ENCODE measurements at places on chromosomes 1 and 21. TPM values are rescaled to one million over a fixed set of nuclear protein-coding genes. Genes with fewer than 3 reads are reported as not detected.

- peak; percentile 59 for DNase-seq
Measured at GRCh38 chr1:54460351-54460750, 54.2 kb upstream of the SSBP3 start.

GRCh38 chr1:18527921-18528320, 47.2 kb downstream of the KLHDC7A start:
- no peak for DNase-seq

DNA sequence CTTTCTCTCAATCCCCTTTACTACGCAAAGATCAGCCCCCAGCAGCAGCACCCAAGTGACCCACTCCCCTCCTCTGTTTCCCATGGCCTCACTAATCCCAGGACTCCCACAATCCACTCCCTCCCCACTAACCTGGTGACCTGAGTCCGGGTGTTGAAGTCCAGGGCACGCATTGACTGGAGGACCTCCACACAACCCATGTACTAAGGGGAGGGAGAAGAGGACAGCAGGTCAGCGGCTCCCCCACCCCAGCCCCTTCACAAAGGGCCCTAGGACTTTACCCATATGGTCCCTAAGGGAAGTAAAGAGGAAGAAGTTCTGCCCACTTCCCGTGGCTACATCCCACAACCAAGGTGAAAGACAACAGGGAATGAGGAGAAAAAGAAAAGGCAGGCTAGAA, 1.3 kb downstream of the SHC1 start:
- no peak for DNase-seq

Gene C1orf53
- total RNA-seq: not detected

DNA sequence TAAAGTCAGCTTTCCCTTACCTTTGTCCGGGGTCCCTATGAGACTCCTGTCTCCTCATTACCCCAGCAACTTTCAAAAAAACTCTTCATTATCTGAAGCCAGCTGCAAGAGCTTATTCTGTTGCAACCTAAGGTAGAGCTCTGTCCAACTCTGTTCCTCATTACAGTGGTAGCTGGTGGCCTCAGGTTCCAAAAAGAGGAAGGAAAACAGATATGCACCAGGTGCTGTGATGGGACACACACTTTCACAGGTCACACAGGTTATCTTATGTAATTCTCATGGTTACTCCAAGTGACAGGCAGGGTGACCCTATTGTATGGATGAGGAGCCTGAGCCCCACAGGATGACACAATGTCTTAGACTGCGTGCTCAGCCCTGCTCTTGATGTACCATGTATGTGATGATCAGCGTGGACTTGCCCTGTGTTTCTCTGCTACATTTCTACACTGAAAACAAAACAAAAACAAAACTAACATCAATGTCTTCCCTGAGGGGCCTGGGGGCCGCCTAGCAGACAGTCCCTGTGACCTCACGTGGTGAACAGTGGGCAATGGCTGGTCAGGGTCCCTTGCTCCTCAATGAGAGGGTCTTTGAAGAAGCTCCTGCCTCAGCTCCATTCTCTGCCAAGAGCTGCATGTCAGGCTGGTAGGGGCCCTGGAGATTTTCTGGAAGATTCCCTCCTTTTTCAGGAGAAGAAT, 9.7 kb upstream of the TENT5C start:
- no peak for DNase-seq

Gene CCDC27
- total RNA-seq: not detected

Gene SMPDL3B
- total RNA-seq: 0.76 TPM

DNA sequence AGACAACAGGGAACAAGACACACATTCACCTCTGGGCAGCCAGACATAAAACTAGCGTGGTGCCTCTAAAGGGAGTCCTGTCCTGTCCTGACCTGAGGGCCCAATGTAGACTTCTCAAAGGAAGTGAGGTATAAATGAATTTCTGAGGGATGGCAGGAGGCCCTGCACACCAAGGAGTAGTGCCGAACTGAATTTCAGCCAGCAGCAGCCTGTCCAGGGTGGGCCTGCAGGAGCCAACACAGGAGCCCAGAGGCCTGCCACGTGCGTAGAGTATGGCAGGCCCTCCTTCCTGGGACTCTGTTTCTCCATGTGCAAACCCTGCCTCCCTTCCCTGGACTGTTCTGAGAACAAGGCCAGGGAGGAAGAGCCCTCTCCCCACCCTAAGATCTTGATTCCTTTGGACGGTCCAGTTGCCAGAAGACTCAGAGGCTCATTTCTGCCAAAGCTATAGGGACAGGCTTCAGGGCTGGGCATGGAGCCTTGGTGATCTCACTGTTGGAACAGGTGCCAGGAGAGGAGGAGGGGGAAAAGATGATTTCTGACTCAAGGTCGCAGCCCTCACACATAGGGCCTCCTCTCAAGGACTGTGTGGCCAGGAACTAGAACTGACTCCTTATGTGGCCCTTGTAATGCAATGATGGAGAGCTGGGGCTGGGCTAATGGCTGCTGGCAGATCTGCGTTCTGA, 1.8 kb upstream of the FABP3 start:
- DNase-seq: no peak

Data from activated CD4-positive, alpha-beta memory T cell treated with anti-CD3 and anti-CD28 coated beads, Interleukin-2, amount 10 ng/mL, durations not matched to agents 7 days and 5 days (primary cell).